ENCODE measurements at places on chromosomes 5 and 9. TPM values are rescaled to one million over a fixed set of nuclear protein-coding genes. Genes with fewer than 3 reads are reported as not detected.

The NR2F1-AS1 gene
- total RNA-seq, result 109 TPM

The CER1 gene
- not detected for total RNA-seq

The RNF183 gene
- total RNA-seq, result not detected

The HTR4 gene
- 0.16 TPM for total RNA-seq

The CCNO gene
- 0.16 TPM for total RNA-seq

The COL5A1 gene
- total RNA-seq, result 4.5 TPM

The ECM2 gene
- total RNA-seq, result 5.6 TPM

The PCDHGA9 gene
- 11.9 TPM for total RNA-seq

The ZNF454 gene
- total RNA-seq, result 9.8 TPM

The SUSD3 gene
- total RNA-seq, result 1.6 TPM

The ANKH gene
- 174 TPM for total RNA-seq

The CACNA1B gene
- 35.6 TPM for total RNA-seq

The ORM2 gene
- not detected for total RNA-seq

The STARD4 gene
- 73.6 TPM for total RNA-seq

The GOLGA2 gene
- total RNA-seq, result 45.9 TPM

The SAPCD2 gene
- 1.6 TPM for total RNA-seq

The CDKN2B-AS1 gene
- total RNA-seq, result 0.62 TPM

The ZFR gene
- total RNA-seq, result 135 TPM

The C9orf153 gene
- 0.62 TPM for total RNA-seq

The GNA14 gene
- 0.31 TPM for total RNA-seq

The FOXD4 gene
- 0.47 TPM for total RNA-seq

The PLPP1 gene
- 31.5 TPM for total RNA-seq

The UGT3A1 gene
- total RNA-seq, result not detected

All from occipital lobe (tissue), 3 donors.